ENCODE measurements at places on chromosomes 6 and 20.

DNA sequence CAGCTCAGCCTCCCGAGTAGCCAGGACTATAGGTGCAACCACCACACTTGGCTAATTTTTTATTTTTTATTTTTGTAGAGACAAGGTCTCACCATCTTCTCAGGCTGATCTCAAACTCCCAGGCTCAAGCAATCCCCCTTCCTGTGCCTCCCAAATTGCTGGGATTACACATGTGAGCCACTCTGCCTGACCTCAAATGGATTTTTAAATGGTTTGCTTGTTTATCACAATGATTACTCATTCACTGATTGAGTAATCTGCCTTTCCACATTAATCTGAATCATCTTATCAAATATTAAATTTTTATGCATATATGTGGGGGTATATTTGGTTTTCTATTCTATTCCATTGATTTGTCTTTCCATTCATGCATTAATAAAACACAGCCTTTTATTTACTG, 9.4 kb upstream of the KHDC1L start:
- no peak for DNase-seq

- DNase-seq: no peak
These were observed 844 bp upstream of the ABRACL start for GRCh38 chr6:139027620-139028182.

- DNase-seq: no peak
These were observed 243.0 kb downstream of the CD83 start for GRCh38 chr6:14360565-14360964.

DNA sequence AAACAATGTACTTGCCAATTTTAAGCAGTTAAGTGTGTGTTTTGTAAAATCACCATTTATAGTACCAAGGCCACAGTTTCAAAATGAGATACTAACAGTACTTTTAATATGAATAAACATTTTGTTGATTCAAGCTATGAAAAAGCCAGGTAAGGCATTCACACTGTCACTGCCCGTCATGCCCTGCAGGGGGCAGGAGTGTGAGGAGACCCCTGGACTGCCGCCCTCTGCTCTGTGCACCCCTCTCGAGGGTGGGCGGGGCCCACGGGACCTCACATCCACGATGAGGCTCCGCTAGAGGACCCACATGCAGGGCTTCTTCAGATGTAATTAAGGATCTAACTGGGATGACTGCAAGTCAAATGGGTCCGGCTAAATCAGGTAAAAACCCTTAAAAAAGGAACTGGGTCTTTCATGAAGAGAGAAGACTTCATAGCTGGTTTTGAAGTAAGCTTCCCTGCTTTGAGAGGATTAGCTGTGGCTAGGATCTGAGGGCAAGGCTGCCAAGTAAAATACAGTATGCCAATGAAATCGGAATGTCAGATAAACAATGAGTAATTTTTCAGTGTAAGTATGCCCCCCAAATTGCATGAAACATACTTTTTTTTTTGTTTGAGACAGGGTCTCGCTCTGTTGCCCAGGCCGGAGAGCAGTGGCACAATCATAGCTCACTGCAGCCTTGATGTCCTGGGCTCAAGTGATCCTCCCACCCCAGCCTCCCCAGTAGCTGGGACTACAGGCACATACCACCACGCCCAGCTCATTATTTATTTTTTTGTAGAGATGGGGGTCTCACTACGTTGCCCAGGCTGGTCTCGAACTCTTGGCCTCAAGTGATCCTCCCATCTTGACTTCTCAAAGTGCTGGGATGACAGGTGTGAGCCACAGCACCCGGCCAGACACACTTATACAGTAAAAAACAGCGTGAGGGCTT, 18.7 kb downstream of the DIDO1 start:
- DNase-seq: no peak

GRCh38 chr6:88456221-88456859, 290.2 kb upstream of the CNR1 start:
- peak; percentile 9 for DNase-seq

- no peak for DNase-seq
These were observed 24.8 kb downstream of the COL20A1 start for GRCh38 chr20:63317601-63318291.

DNA sequence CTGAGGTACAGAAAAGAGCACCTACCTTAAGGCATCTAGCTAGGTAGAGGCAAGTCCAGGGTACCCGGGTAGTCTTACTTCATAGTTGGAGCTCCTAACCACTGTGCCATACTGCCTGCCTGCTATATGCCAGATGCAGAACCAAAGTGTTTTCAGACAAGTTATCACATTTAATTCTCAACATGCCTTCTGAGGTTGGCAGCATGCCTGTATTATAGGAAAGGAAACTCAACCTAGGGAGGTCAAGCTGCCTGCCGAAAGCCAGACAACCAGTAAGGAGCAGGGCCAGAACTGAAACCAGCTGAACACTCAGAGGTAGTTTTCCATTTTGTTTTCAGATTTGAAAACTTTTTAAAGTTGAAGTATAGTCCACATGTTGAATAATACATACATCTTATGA, 5.4 kb downstream of the CTNNBL1 start:
- no peak for DNase-seq

DNA sequence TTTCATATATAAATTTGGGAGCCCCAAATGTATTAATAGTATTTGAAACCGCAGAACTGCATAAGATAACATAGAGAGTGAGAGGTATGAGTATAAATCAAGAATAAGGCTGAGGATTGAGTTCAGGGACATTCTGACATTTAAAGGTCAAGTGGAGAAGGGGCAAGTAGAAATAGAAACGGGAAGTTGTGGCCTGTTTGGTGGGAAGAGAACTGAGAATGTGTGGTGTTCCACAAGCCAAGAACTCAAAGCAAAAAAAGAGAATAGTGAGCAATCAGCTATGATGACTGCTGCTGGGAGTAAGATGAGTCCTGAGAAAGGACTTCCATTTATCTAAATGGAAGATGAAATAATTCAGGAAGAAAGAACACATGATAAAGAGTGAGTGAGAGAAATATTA, 418.4 kb downstream of the CD109 start:
- no peak for DNase-seq

GRCh38 chr20:62496568-62497218, 20.9 kb upstream of the GATA5 start:
- no peak for DNase-seq

DNA sequence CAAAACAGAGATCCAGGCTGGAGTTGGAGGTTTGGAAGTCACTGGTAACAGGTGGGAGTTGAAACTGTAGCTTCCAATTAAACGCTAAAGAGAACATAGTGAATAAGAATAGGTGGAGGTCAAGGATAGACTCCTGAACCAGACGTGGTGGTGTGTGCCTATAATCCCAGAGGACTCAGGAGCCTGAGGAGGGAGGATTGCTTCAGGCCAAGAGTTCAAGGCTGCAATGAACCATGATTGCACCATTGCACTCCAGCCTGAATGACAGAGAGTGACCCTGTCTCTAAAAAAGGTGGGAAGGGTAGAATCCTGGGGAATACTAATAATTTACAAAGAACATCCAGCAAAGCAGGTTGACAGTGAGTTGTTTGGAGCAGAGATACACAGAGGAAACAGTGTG, 13.6 kb downstream of the NRSN1 start:
- DNase-seq: no peak

- DNase-seq: no peak
These were observed 220.5 kb upstream of the PMEPA1 start for GRCh38 chr20:57930351-57930750.

DNA sequence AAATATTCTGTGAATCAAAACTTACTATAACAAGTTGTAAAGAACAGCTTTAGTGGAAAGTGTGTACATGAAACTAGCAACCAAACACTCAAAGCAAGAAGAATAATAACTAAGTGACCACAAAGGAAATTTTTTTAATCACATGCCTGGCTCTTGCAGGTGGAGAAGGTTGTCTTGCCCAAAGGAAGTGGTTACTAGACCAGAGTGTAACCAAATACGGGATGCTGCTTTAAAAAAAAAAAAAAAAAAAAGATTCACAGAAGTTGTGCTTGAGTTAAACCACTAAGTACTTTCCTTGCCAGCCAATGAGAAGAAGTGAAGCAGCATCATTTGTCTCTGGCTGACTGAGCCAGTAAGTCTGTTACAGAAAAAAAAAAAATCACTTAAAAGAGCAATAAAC, 19.1 kb upstream of the HLA-DQB1 start:
- no peak for DNase-seq

DNA sequence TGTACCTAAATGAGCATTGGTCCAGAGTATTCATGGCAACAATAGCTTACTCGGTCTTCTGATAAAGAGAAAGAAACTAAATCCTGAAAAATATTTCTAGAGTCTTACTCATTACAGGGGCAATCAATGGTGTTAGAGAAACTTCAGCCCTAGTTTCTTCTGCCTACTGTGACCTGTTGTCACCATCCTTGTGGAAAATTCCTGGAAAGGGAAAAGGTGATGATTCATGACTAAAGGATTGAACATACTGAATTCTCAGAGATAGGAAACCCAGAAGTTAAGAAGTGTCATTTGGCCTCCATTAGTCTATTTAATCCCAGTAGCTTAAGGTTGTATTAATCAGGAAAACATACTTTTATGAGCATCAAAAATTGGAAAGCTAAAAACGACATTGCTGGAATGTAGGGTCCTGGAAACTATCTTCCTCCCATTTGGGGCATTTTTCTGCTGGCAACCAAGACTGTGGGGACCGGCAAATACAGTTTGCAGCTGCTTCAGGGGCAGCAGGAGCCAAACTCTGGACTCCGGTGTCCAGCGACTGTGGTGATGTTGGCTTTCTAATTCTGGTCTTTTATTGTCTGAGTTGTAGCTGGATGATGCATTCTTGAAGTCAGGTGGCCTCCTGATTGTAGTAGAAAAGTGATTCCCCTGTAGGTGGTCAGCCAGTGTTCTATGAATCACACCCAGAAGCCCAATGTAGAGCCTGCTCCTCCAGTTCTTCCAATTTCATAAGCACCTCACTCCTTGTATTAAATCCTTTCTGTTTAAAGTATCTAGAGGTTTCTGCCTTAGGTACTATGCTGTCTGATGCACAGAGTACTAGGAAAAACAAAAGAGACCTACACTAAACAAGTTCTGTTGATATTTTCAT, 67.6 kb downstream of the LCA5 start:
- DNase-seq: no peak

- DNase-seq: no peak
These were observed 24.3 kb downstream of the SNX14 start for GRCh38 chr6:85569323-85569722.

DNA sequence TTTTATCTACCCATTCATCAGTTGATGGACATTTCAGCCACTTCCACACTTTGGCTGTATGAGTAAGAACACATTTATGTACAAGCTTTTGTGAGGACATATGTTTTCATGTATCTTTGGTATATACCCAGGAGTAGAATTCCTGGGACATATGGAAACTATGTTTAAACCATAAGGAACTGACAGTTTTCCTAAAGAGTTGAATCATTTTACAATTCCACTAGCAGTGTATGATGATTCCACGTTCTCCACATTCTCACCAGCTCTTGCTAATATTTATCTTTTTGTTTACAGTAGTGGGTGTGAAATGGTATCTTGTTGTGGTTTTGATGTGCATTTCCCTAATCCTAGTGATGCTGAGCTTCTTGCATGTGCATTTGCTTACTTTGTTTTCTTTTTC, 338.1 kb downstream of the PLCB1 start:
- no peak for DNase-seq

- no peak for DNase-seq
These were observed 3.3 kb downstream of the COL21A1 start for GRCh38 chr6:56244089-56244488.

GRCh38 chr6:133779916-133780695, 108.8 kb upstream of the TCF21 start:
- DNase-seq: no peak

DNA sequence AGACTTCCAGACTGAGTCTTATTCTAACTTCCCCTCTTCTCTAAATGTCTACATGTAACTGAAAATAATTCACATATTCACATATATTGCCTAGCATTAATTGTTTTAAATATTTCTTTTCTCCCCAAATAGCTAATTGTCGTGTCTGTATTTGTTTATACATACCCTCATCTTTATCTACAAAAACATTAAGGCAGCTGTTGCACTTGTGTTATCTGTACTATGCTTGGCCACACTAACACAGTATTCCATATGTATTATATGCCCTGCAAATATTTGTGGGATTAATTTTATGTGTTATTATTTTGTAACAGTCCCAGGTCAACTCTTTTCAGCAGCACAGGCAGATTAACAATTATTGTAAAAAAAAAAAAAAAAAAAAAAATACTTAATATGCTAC, 11.7 kb downstream of the HDAC2 start:
- DNase-seq: no peak

GRCh38 chr20:48750941-48751635, 76.7 kb downstream of the PREX1 start:
- peak; percentile 76 for DNase-seq

- no peak for DNase-seq
These were observed 3.5 kb downstream of the GNMT start for GRCh38 chr6:42963855-42964605.

GRCh38 chr20:20051767-20052073, 546 bp downstream of the CRNKL1 start:
- DNase-seq: no peak

GRCh38 chr6:56637640-56638039, 5.0 kb downstream of the DST start:
- DNase-seq: peak; percentile 58

GRCh38 chr6:33996120-33996475, 149.8 kb downstream of the GRM4 start:
- DNase-seq: no peak

- DNase-seq: no peak
These were observed 74.5 kb downstream of the FOXF2 start for GRCh38 chr6:1463751-1464426.

DNA sequence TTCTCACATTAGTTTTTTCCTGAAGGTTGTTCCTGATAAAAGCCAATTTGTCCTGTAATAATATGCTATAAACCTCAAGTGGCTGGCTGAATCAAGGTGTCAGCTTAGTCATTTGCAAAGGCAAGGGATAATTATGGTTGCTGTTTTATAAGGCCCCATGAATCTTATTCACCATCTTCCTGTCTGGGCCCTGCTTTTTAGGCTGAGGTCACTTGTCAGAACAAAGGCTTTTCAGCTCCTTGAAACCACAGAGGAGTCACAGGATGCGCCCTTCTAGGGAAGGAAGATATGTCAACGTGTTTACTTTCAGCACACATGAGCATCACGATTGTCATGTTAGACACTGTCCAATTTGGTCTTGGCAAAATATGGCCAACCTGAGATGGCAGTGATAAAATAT, 64.8 kb upstream of the NAA20 start:
- no peak for DNase-seq

DNA sequence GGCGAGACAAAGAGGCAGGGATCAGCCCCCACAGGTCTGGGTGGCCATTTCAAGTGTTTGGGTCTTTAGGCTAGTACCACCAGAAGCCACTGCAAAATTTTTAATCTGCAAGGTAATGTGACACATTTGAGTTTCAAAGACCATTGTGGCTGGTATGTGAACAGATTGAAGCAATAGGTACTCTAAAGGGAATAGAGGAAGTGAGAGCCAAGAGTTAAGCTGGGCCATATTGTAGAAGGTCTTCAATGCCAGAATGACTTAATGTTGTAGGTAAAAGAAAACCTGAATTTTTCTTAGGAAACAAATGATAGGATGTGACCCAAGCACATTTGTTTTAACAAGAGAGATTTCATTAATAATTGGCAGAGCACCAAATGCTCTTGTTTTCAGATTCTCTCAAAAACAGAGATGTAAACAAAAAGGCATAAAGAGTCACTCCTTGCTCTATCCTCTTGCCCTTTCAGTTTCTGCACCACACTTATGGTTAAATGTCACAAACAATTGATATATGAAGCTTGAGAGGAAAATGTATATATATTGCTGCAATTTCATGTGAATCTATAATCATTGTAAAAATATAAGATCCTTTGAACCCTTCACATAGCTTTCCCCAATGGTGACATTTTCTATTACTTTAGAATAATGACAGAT, 307.1 kb upstream of the PLN start:
- no peak for DNase-seq

- DNase-seq: no peak
These were observed 476 bp downstream of the IGF2R start for GRCh38 chr6:159969204-159969912.

Measured in putamen (tissue), 1 donor.